Endothelial cell of coronary artery (primary cell): ENCODE measurements at places on chromosomes 12 and 14. TPM values are rescaled to one million over a fixed set of nuclear protein-coding genes. Genes with fewer than 3 reads are reported as not detected.

KRT79 gene
- 0.28 TPM in 1 of 2 replicates, not detected in the other for total RNA-seq

SDSL gene
- 6.8 and 7.0 TPM in 2 replicates for total RNA-seq

LMO3 gene
- under 0.01 and 0.38 TPM in 2 replicates for total RNA-seq

GPD1 gene
- total RNA-seq = not detected in 2 replicates
